Effector memory CD4-positive, alpha-beta T cell (primary cell): ENCODE measurements at places on chromosomes 1 and 21.
A peak's percentile ranks its signal among the peaks of the same experiment; 100 is the strongest.

DNA sequence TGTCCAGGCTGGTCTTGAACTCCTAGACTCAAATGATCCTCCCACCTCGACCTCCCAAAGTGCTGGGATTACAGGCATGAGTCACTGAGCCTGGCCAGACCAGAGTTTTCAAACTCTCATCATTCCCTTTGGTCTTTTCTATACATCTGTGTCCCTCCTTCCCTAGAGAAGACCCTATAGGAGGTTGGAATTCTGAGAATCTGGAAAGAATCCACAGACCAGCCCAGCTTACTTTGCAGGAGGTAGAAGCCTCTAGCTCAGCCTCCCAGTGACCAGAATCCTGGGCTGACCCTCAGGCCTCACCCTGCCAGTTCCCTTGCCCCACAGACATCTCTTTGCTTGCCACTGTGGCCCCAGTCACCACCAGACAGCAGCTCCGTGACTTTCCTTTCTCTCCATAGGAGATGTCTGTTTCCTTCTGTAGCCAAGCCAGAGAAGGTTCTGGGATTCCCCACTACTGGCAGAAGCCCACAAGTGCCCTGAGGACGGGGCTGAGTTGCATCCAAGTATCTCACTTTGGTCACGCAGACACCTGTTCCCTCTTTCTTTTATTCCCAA is 34.7 kb upstream of the KHDRBS1 start:
- DNase-seq, result no peak

DNA sequence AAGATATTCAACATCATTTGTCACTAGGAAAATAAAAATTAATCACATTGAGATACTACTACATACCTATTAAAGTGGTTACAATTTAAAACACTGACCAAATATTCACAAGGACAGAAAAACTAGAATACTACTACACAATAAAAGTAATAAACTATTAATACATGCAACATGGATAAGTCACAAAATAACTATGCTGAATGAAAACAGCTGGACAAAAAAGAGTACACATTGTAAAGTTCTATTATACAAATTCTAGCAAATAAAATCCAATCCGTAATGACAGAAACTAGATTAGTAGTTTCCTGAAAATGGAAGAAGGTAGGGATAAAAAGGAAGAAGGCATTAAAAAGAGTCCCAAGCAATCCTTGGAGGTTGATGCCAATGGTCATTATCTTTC is 348.7 kb upstream of the PTBP2 start:
- DNase-seq, result no peak

- no peak for DNase-seq
Measured at GRCh38 chr21:26389971-26390641, 183.0 kb downstream of the CYYR1 start.

GRCh38 chr1:20343149-20343937 is 52.7 kb downstream of the VWA5B1 start:
- peak; percentile 13 for DNase-seq

DNA sequence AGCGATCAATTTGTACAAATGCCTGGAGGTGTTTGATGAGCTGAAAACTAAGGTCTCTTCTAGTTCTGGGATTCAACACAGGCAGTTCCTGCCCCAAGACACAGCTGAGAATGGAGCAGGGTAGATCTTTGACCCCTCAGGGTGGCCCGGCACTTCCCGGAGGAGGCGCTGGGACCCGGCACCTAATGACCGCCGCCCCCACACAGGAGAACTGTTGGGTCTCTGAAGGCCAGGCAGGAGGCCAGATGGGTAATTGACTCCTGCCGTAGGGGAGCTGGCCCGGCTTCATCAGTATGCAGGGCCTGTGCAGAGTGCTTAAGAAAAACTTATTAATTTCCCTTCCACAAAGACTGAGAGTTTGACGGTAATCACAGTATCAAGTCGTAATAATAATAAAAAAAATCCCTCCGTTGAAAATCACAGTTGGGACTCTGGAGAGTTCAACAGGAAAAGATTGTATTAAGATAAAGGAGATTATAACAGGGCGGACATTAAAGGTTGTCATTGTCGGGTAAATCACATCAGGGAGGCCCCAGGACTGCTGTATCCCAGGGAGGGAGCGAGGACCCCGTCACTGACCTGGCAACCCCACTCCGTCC is 51.7 kb downstream of the UBIAD1 start:
- no peak for DNase-seq

- DNase-seq, result no peak
Measured at GRCh38 chr1:168974611-168975010, 131.9 kb upstream of the ATP1B1 start.

DNA sequence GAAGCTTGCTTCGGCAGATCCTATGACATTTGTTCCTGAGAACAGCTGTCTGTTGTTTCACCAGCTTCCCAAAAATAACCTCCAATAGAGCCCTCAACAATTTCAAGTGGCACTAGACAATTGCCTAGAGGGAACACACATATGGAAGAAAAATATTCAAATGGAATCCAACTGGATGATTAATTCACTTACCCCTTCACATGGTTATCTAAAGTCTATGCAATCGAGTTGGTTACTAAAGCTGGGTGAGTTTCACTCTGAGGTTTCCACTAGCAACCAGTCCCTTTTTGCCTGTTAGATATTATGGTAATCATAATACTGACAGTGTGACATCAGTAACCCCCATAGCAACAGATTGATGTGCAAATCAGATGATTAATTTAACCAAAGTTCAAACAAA is at the start of gene LEMD1:
Gene LEMD1, minus strand, starts transcription at position 259 of the 400 bp plus-strand sequence. CDS start 1,520 bp downstream, outside the sequence.
- DNase-seq, result no peak

DNA sequence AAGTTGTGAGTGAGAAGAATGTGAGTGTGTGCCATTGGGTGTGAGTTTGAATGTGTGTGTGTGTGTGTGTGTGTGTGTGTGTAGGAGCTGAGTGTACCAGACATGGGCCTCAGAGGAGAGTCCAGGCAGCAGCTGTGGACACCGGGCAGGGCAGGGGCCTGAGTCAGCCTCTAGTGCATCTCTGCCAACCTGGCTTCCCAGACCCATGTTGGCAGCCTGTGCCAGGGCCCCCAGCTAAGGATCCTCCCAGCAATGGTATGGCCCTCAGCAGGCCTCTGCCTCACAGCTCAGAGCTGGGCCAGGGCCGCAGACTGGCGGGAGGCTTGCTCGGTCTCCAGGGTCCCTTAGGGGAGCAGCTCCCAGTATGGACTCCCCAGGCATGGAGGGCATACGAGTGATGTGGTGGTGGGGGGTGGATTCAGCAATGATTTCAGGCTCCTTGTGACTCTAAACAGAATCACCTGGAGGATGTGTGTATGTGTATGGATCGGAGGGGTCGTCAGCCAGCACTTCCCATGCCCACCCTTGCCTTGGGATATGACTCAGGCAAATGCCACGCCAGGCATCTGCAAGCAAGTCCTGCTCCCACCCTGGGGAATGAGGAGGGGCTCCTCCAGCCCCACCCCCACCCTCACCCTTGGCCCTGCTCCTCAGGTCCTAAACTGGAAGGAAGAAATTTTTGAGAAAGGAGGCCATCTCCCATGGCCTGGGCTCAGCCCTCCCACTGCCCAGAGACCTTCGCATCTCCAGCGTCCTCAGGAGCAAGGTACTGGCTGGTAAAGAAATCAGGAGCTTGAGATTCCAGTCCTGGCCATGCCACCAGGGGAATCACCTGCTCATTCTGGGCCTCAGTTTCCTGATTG is 1.8 kb upstream of the FOXO6 start:
- no peak for DNase-seq

DNA sequence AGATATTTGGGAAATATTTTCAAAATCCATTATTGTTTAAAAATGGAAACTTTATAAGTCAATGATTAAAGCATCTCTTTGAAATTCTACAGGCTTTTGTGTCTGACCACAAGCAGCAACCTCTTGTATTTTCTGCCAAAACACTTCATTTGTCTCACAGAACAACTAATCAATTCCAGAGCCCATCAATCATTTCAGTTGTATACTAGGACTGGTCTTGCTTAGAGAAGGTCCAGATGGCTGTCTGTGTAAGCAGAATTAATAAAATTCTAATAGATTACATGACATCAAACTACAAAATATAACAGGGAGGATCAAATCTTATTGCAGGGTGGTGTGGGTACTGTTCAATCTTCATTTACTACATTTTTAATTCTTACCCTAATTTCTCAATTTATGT is 76.4 kb downstream of the ACBD6 start:
- no peak for DNase-seq

GRCh38 chr1:181111559-181111958 is 23.1 kb downstream of the IER5 start:
- no peak for DNase-seq

- DNase-seq, result no peak
Measured at GRCh38 chr1:14498839-14499238, 99.6 kb upstream of the KAZN start.

GRCh38 chr1:186819563-186819962 is 9.2 kb upstream of the PLA2G4A start:
- no peak for DNase-seq

- no peak for DNase-seq
Measured at GRCh38 chr1:241724741-241725356, 72.8 kb downstream of the WDR64 start.

DNA sequence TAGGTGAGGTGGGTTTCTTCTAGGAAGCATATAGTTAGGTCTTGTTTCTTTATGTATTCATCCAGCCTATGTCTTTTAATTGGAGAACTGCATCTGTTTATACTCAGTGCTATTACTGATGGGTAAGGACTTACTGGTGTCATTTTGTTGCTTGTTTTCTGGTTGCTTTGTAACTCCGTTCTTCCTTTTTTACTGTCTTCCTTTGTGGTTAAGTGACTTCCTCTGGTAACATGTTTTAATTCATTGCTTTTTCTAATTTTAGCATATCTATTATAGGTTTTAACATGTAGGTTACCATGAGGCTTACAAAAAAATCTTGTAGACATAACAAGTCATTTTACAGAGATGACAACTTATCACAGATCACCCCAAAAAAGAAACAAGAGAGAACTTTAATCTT is 160.8 kb downstream of the VAV3 start:
- DNase-seq, result no peak

DNA sequence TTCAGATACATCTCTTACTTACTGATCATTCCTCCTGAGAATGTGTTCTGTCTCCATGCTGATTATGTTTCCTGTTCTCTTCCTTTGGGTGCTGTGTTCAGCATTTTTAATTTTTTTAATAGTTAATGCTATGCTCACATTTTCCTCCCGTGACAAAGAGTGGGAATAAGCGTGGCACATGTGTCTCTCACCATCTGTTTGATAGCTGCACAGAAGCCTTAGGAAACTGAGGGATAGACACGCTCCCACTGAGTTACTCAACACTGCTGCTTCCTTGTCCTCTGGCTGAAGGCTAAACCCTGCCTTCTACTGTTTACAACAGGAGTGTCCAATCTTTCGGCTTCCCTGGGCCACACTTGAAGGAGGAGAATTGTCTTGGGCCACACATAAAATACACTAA is 264.2 kb downstream of the DISC1 start:
- no peak for DNase-seq

- no peak for DNase-seq
Measured at GRCh38 chr1:228818928-228819630, 83.8 kb downstream of the RHOU start.
